ENCODE measurements at places on chromosomes 6 and 20.

DNA sequence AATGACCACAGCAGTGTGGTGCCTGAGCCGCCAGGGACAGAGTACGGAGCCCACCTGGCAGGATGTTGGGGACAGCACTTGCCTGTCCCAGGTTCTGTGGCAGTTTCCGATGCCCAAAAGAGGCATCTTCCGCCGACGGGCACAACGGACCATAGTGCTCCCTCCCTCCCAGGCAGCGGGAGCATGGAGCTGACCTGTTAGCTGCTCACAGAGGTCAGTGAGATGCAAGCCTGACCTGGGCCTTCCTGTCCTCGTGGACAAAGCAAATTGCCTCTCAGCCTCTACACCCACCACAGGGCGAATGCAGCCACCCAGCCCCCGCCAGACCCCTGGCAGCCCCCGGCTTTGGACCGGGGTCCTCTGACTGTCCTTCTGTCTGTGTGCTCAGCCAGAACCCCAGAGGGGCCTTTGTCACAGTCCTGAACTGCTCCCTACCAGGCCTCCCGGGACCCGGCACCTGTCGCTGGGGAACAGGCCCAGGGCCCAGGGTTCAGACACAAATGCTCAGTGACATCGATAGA is 16.2 kb upstream of the FRMD1 start:
- DNase-seq = no peak

DNA sequence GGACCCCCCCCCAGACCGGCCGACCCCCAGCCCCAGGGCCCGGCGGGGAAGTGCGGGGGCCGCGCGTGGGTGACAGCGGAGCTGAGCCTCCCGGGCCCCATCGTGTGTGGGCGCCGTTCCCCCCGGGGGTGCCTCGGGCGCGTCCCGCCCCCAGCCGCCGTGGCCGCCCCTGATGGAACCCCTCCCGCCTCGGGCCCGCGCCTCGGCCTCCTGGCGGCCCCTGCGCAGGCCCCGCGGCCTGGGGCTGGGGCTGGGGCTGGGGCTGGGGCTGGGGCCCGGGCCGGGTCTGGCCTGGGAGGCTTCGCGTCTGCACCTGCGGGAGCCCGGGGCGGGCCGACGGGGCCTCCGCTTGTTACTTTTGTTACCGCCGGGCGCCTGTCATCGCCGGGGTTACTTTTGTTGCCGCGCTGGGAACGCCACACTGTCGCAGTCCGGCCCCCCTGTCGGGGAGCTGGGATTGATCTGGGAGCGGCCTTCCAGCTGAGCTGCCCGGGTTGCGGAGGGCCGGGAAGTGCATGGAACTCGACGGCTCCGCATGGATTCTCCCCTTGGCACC is 598 bp downstream of the OGFR start:
- DNase-seq = no peak

GRCh38 chr6:15025446-15025845 is 220.4 kb upstream of the JARID2 start:
- DNase-seq = no peak

- DNase-seq = no peak
These were observed 27.1 kb upstream of the MICB start for GRCh38 chr6:31470801-31471200.

DNA sequence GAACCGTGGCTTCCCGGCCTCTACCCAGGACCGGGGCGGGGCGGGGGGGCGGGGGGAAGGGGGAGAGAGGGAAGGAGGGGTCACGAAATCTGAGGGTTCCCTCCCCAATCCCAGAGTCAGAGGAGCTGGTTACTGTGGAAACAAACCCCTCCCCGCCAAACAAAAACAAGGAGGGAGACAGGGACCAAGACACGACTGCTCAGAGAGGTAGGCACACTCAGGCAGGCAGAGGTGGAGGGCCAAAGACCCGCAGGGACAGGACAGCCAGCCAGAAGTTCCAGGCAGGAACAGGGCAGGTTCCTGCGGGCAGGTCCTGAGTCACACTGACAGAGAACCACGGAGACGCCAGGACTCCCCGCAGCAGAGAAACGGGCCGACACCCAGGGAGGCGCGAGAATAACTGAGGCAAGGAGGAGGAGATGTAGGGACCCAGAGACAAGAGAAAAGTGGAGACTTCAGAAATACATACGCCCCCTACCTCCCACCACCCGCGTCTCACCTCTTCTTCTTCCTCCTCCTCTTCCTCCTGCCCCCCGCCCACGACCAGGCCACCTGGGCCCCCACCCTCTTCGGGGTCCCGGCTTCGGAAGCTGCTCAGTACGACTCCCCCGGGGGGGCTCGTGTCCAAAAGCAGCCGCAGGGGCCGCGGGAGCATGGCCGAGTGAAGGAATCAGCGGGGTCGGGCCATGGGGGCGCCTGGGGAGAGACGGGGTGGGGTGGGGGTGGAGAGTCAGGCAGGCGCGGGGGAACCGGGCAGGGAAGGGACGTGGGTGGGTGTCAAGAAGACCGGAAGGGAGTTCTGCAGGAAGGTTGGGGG is 578 bp downstream of the RGL2 start:
- DNase-seq = no peak

DNA sequence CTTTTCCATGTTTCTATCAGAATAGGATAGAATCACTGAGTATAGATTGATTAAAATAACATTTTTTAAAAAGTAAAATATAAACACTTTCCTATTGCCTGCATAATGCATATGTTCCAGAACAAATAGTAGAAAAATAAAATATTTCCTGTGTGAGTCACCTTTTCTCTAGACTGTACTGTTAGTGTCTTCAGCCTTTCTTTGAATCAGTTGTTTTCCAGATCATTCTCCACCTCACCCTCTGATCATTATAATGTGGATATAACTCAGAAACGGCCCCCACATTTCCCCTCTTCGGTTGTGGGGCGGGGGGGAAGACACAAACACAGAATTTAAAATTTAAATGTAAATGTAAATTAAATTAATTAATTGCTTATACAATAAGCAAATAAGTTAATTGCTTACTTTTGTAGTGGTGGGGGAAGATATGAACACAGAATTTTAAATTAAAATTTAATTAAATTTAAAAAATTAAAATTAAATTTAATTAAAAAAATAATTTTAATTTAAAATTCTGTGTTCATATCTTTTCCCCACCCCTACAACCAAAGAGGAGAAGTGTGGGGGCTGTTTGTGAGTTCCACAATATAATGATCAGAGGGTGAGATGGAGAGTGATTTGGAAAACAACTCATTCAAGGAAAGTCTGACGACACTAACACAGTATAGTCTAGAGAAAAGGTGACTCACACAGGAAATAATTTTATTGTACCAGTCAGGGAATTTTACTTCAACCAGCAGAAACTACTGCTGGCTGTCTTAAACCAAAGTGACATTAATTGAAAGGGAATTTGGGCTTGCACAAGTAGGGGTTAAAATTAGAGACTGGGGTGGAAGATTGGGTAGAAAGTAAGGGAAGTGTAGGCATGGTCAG is 37.1 kb upstream of the PROKR2 start:
- DNase-seq = no peak

DNA sequence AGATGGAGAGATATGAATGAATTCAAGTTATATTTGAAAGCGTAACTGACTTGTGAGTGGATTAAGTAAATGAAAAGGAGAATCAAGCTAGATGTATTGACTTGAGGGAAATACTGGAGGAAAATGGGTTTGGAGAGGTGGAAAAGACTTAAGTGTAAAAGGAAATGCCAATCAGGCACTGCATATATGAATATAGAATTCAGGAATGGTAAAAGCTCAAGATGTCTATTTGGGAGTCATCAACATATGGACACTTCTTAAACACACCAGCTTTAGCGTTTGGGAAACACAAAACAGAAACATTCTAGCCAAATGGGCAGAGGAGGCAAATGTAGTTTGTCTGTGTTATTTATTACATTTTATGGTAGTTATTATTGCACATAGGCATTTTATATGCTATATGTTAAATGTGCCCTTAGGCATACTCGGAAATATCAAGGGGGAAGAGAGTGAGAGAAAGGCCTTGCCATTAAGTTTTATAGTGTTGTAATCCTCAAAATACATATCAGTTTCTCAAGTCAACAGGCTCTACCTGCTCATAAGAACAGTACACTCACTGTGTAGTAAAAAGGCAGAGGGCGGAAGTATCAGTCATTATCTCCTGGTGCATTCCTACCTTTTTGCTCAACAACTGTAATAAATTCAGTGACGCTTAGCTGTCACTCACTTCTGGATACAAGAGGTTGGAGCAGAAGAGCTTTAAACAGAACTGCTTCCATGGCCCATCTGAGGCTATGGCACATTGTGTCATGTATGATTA is 33.7 kb upstream of the ME1 start:
- no peak for DNase-seq

- no peak for DNase-seq
These were observed 11.2 kb downstream of the NDUFAF4 start for GRCh38 chr6:96886519-96886918.

GRCh38 chr6:116793224-116793623 is 27.7 kb upstream of the FAM162B start:
- DNase-seq = no peak

- DNase-seq = no peak
These were observed 951 bp downstream of the FOXP4 start for GRCh38 chr6:41546866-41547798.

DNA sequence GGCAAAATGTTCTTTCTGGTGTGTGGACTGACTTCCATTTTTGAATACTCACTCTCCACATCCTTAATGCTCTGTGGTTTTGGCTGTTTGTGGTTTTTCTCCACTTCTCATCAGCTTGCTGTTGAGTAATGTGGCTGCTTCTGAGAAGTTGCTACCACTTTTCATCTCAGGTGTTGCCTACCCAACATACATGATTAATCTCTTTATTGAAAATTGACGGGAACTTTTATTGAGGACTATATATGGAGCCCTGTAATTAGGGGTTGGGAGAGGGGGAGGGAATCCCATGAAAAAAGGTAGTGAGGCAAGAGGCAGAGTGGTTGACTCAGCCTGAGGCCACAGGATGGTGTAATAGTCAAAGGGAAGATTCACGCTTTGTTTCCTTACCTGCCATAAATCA is 17.6 kb downstream of the IL22RA2 start:
- DNase-seq = peak; percentile 26

- no peak for DNase-seq
These were observed 130.0 kb upstream of the SGK1 start for GRCh38 chr6:134447883-134448387.

DNA sequence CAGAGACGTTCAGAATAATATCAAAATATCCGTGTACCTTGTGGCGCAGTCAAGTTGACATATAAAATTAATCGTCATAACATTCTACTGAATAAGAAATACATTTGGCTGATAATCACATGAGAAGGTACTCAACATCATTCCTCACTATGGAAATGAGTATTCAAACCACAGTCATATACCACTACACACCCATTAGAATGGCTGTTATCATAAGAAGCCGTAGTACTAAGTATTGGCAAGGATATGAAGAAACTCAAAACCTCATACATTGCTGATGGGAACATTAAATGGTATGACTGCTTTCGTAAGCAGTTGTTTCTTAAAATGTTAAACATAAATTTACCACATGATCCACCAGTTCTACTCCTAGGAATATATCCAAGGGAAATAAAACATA is 244.7 kb downstream of the CDKAL1 start:
- no peak for DNase-seq

DNA sequence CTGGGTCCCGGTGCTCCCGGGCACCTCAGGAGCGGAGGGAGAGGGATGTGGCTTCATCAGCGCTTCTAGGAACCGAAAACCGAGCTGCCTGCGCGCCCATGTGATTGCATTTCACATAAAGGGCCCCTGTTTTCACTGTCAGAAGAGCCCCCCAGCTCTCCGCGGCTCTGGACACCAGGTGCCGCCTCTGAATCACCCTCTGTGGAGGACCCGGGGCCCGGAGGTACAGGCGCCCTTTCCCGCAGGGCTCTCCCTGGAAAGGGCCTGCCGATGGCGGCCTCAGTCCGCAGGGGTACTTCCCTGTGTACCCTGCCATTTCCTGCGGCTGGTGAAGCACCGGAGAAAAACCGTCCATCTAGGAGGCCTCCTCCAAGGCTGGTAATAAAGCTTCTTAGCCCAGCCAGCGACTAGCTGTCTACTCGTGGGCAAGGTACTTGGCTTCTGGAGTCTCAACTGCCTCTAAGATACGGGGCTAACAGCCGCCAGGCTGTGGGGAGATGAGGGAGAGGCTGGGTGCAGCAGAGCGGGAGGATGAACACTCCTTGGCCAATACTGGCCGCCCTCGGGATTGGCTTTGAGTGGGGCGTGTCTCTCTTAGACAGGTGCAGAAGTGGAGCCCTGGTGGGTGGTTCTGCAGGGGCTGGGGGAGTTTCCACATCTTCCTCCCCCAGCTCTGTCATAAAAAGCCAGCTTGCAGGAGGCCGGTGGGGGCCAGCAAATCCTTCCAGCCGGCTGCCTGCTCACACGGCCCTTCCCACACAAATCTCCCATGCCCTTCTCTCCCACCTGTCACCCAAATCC is 1.6 kb downstream of the PPP1R16B start:
- DNase-seq = no peak

GRCh38 chr6:148509119-148509799 is 166.6 kb downstream of the SASH1 start:
- no peak for DNase-seq

GRCh38 chr20:49602345-49603208 is 34.6 kb upstream of the PTGIS start:
- no peak for DNase-seq

GRCh38 chr6:155472886-155473285 is 17.2 kb upstream of the NOX3 start:
- DNase-seq = no peak

- DNase-seq = no peak
These were observed 35.7 kb downstream of the MGME1 start for GRCh38 chr20:18004384-18005031.

DNA sequence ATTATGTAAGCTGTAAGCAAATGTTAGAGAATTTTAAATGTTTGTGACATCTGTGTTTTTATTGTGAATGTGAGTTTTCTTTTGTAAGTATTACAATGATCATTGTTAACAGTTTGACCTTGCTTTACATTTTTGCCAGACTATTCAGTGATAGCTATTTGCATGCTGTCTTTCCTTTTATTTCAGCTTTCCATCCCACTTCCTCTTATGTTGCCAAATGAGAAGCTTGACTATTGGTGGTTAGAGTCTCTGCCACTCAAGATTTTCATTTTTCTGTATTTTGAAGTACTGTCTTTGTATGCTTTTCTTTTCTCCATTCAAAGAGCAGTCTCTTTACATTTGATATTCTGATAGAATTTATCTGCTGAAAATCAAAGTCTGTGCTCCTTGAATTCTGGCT is 104.1 kb downstream of the PRIM2 start:
- no peak for DNase-seq

DNA sequence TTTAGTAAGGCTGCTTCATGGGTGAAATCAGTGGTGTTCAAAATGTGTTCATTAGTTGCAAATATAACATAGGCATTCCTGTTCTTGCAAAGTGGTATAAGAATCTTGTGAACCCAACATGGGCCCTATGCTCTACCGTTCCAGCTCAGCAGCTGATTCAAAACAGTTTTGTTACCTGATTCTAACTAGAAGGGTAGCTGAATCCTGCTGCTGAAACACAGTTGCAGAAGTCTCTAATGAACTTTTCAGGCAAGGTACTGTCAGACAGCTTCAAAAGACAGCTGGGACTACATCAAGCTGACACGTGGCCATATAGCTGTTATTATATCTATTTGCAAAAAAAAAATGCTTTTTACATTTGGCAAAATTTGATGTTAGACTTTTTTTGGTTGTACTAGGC is 22.7 kb downstream of the THEMIS start:
- no peak for DNase-seq

- DNase-seq = no peak
These were observed 65.3 kb downstream of the BACH2 start for GRCh38 chr6:90231308-90231707.

All from activated CD4-positive, alpha-beta T cell treated with anti-CD3 and anti-CD28 coated beads, Interleukin-2, amount 50 U/mL, for 24 hours (primary cell).